ENCODE measurements at places on chromosomes 2 and 18. TPM values are rescaled to one million over a fixed set of nuclear protein-coding genes. Genes with fewer than 3 reads are reported as not detected.

- no peak for DNase-seq
These were observed 374.1 kb downstream of the LRATD1 start for GRCh38 chr2:15006667-15007066.

DNA sequence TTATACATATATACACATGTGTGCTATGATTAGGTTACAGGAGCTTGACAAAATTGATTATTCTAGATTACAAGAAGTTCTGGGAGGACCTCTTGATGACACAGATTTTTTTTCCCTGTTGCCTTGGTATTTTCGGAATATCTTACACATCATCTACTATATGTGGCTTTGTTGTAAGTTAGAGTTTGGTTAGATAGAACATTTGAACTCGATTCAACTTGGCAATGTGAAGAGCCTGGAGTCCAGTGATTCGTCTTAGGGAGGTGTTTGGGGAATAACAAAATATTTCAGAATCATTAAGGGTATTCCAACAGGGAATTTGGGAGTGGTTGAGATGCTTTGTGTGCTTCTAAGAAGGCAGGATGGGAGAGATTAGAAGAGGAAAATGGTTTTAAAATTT, 39.3 kb upstream of the EFEMP1 start:
- no peak for DNase-seq

DNA sequence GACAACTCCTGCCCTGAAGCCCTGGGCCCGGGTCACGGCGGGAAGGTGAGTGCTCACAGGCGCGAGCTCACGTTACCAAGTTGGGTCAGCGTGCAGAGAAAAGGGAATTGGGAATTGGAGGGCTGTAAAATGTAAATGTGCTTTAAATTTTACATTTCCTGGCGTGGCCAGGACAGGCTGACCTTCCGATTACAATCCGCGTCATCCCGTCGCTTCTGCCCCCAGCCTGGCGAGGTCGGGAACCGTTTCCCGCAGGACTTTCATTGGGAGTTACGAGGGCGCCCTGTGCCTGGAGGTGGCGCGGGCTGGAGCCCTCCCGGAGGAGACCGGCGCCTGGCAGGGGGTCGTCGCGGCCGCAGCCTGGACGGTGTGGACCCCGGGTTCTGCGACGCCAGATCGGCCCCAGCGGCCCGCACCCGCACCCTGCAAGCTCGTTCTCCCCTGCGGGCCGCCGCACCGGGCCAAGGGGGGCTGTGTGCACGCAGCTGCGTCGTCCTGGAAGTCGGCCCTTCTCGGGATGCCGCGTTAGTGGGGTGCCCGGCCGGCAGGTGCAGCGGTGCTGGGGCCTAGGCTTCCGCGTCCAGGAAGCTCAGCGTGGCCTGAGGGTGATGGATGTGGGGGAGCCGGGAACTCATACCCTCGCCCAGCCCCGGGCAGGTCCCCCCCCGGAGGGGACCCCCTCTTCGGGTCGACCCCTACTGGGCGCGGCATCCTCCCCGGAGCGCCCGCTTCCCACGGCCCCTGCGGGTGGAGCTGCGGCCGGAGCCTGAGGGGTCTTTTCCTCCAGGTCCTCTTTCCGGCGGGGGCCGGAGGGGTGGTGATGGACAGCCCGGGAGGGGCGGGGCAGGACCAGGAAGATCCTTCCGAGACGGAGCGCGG, 63.9 kb downstream of the LRRFIP1 start:
- no peak for DNase-seq

GRCh38 chr2:218128781-218129457, 3.1 kb downstream of the CXCR2 start:
- DNase-seq: no peak

DNA sequence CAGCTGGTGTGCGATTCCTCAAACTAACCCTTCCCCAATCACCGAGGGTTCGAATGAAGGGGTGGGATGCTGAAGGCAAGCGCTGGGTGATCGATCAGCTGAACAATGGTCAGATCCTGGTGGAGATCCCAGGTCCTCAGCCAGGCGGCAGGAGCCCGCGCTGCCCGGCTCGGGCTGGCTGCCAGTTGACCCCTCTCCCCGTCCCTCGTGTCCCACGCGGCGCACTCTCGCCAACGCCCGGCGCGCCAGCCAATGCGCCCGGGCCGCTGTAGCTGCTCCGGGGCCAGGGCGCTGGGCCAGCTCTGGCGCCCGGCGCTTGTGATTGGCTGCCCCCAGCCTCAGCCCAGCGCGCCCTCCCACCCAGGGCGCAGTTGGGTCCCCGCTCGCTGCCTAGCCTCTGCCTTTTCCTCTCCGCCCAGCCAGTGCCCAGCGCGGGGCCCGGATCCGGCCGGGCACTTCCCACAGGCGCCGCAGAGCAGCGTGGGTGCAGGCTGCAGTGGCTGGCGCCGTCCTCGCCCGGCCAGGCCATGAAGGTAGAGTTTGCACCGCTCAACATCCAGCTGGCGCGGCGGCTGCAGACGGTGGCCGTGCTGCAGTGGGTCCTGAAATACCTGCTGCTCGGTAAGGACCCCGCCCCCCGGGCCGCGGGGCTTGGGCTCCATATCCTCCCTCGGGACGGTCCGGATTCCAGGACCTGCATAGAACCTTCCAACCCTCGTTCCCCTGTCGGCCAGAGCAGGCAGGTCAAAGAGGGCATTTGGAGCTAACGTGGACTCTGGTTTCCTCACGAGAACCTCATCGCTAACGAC, at the start of gene MOGAT1:
MOGAT1 (plus strand) TSS at position 400 of the 809 bp plus-strand sequence; CDS start at position 528, 128 bp downstream.
- peak; percentile 76 for DNase-seq

GRCh38 chr2:58137856-58138255, 91.2 kb downstream of the VRK2 start:
- DNase-seq: peak; percentile 45

DNA sequence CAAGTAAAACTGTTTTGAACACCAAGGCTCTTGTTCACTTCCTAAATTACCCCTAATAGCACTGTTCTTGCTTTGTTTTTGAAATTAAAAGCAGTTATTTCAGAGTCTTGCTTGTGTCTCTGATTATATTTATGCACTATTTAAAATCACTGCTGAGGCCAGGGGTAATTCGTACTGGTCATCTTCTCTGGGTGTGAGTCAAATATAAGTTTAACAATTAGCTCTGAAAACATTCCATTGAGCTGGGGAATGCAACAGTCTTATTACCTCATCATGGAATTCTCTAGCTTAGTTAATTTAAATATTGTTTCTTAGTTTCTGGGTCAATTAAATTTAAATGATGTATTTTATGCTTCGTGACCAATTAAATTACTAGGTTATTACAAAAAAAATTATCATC, 135.0 kb downstream of the MEIS1 start:
- DNase-seq: no peak

DNA sequence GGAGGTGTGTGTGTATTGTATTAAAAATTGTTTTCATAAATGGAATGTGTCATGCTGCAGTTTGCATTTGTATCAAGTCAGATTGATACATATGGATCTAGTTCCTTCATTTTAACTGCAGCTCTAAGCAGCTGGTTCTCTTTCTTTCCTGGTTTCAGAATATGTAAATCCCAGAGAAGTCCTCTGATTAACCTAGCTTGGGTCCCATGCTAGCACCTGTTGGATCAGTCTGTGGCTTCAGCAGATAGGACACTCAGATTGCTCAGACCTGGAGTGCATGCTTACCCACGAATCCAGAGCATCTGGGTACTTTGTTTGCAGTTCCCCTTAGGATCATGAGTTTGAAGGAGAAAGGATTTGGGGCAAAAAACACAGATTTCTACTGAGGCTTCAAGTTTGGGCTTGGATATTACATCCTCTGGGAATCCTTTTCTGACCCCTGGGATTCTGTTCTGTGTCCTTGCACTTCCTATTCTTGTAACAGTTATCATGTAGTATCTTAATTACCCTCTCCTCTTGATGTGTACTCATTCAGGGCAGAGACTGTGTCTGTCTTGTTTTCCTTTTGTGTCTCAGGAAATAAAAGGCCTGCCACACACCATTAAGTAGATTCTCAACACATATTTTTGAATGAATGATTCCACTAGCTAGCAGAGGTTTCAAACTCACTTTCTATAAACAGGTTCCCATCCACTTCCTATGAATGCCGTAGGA, 142.1 kb downstream of the PHLPP1 start:
- DNase-seq: no peak

- no peak for DNase-seq
These were observed 6.3 kb upstream of the NRP2 start for GRCh38 chr2:205675861-205676516.

DNA sequence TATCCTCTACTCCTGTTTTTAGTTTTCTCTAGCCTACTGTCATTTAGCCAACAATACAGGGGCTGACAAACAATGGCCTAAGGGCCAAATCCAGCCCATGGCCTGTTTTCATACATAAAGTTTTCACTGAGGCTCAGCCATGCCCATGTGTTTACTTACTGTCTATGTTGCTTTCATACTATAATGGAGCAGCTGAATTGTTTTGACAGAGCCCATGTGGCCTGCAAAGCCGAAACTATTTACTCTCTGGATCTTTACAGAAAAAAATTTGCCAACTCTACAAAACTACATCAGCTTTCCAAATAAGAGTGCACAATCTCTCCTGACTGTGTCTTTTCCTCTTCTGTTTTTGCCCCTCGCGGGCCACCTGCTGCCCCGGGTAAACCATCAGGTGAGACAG, 24.0 kb downstream of the LGALSL start:
- DNase-seq: no peak

GRCh38 chr2:65845442-65846182, 413.2 kb upstream of the SPRED2 start:
- no peak for DNase-seq

DNA sequence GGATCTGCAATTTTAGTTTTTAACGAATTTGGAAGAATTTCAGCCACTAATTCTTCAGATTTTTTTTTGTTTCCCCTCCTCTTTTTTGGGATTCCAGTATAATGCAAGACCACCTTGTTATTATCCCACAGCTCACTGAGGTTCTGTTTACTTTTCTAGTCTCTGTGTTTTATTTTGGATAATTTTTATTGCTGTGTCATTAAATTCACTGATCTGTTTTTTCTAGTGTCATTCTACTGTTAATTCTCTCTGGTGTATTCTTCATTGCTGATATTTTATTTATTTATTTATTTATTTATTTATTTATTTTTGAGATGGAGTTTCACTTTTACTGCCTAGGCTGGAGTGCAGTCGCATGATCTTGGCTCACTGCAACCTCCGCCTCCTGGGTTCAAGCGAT, 32.2 kb downstream of the UBR3 start:
- no peak for DNase-seq

DNA sequence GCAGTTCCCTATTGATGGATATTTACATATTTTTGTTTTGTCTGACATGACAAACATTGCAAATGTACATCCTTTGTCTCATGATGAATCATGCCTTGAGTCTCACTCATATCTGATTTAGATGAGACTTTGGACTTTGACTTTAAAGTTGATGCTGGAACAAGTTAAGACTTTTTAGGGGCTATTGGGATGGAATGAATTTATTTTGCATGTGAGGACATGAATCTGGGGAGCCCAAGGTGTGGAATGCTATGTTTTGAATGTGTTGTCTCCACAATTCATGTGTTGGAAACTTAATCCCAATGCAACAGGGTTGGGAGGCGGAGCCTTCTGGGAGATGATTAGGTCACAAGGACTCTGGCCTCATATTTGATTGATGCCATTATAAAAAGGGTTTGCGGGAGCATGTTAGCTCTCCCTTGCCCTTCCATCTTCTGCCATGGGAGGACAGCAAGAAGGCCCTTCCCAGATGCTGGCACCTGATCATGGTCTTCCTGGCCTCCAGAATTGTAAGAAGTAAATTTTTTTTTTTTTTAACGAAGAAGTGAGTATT, 29.1 kb upstream of the INO80D start:
- DNase-seq: no peak

DNA sequence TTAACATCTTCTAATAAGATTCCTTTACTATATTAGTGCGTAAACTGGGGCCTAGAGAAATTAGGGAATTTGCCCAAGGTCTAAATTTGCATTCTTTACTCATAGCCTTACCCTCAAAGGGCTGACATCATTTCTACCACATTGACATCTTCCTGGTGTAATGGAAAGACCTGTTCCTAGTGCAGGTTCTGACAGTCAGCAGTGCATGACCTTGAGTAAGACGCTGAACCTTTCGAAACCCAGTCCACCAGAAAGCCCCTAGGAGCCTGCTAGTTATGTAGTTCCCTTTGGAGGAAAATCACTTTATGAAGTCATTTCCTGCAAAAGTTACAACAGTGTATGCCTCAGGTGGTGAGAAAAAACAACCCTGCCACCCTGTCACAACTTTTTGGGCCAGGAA, 388.3 kb downstream of the TNS1 start:
- no peak for DNase-seq

- DNase-seq: no peak
These were observed 38.4 kb downstream of the PKP4 start for GRCh38 chr2:158495175-158495574.

Gene STEAP3
- 38.5 TPM for total RNA-seq

Gene HOXD4
- 0.45 TPM for total RNA-seq

Gene SCTR
- 0.28 TPM for total RNA-seq

Gene FAM228A
- 0.87 TPM for total RNA-seq

Gene CCDC85A
- 4.0 TPM for total RNA-seq

Gene MAP3K19
- not detected for total RNA-seq

All from heart left ventricle (tissue), 16 donors.